ENCODE measurements at places on chromosomes 4 and X.
A peak's percentile ranks its signal among the peaks of the same experiment; 100 is the strongest.

DNA sequence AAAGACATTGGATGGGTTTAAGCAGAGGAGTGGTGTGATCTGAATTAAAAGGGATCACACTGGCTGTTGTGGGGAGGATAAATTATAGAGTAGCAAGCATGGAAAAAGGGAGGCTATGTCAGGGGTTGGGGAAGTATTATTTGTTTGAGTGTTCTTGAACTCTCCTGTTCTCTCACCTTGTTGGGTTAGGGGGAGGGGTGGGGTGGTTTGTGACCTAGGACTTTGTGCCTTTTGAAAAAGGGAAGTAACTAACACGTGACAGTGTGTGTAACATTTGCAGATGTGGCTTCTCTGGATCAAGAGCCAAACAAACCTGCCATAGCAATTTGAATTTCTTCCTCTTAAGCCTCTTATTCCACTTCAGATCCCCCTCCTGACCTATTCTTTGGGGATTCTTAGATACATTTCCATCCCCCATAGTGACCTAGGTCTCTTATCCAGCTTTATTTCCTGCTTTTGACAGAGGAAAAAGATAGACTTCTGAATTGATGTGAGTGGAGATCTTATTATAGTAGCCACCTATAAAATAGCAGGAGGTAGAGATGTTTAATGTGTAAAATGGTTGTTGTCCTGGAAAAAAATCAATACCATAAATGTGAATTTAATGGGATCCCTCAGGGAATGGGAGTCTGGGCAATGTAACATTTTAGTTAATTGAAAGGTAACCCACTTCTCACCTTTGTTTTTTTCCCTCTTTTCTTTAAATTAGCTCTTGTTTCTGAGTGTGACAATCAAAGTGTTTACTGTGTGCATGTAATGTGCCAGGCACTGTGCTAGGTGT is 120.4 kb downstream of the CT47B1 start:
- DNase-seq: no peak

- DNase-seq: no peak
Measured at GRCh38 chr4:13541720-13542576, 2.4 kb downstream of the NKX3-2 start.

- no peak for DNase-seq
Measured at GRCh38 chrX:148282504-148282903, 217.9 kb upstream of the AFF2 start.

DNA sequence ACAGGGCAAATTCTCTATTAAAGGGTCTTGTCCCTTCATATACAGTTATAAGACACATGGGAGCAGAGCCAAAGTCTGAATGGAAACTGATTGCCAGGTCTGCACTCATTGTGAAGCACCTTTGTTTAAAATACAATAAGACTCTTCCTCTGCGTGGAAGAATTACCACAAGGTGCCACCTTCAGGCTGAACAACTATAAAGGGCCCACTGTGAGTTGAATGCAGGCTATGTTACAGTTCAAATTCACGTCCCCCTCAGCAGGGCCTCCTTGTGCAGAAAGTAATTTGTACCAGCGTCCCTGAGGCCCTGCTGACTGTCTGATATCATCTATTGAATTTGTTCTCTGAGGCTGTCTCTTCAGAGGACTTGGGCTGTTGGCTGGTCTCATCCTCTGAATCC is 225.8 kb upstream of the TEX13C start:
- no peak for DNase-seq

DNA sequence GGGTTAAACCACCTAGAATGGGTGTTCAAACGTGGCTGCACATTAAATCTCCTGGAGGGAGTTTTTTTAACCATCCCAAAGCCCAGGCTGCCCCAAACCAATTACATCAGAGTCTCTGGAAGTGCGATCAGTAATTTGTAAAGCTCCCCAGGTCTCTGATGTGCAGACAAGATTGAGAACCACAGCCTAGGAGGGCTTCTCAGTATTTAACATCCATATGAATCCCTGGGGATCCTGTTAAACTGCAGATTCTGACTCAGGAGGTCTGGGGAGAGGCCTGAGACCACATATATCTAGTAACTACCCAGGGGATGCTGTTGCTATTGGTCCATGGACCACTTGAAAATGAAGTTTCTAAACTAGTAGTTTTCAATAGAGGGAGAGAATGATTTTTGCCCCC is 42.6 kb downstream of the SMPX start:
- DNase-seq: no peak

- DNase-seq: no peak
Measured at GRCh38 chr4:1646690-1647089, 37.4 kb downstream of the FAM53A start.

GRCh38 chr4:89829470-89830138 is 7.4 kb downstream of the SNCA start:
- DNase-seq: peak; percentile 84

DNA sequence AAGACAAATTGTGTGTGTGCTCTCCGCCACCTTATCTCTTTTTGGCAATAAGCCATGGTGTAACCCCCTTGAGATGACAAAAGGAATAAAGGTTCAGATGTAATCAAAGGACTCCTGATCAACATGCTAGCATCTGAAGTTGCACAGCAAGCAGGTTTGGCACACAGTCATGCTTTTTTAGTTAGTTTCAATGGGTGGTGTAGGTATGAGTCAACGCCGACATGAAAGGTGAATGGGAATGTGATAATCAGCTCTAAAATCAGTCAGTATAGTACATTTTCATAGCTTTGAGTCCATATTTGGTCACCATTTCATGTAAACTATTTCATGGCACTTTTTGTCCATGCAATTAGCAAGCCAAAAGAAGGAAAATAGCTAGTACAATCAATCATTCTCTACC is 50.4 kb upstream of the ETNPPL start:
- DNase-seq: no peak

- DNase-seq: peak; percentile 29
Measured at GRCh38 chr4:107631560-107631959, 88.5 kb downstream of the PAPSS1 start.

DNA sequence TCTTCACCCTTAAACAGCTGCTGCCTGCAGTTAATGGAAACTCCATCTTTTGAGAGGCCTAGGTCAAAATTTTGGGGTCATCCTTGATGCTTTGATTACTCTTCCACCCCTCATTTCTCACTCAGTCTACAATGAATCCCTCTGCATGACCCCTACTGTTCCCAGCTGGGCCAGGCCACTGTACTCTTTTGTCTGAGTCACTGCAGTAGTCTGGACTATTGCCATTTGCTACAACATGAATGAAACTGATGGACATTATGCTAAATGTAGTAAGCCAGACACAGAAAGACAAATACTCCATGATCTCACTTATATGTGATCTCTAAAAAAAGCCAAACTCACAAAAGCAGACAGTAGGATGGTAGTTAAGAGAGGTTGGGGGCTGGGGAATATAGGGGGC is 28.3 kb downstream of the STK32B start:
- no peak for DNase-seq

- DNase-seq: no peak
Measured at GRCh38 chrX:126982158-126982557, 162.6 kb downstream of the PRR32 start.

DNA sequence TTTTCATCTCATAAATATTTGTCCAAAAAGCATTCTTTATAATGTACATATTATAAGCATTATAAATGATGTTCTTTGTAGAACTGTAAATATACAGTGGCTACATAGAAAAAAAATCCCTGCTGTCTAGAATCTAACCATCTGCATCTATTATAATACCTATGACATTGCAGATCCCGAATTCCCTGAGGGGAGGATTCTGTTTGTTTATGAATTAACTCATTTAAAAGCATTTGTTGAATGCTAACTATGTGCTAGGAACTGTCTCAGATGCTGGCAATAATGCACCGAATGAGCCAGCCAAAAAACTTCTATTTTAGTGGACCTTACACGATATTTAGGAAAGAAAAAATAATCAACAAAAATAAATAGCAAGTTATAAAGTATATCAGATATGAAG is 189.6 kb downstream of the PACRGL start:
- no peak for DNase-seq

DNA sequence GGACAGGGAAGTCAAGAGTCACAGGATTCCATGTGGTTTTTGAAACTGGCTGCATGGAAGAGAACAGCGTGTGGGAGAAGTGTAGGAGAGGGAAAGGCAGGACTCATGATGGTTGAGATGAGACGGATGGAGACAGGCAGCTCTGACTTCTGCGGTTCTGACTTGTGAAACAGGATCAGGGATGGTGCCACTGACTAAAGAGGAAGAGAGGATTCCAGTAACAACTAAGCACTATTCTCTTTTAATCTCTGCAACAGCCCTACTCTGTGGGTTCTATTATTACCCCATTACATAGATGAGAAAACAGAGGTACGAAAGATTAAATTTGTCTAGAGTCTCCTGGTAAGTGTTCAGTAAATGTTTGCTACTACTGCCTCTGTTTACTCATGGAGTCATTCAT is 156.3 kb downstream of the CBR4 start:
- no peak for DNase-seq

DNA sequence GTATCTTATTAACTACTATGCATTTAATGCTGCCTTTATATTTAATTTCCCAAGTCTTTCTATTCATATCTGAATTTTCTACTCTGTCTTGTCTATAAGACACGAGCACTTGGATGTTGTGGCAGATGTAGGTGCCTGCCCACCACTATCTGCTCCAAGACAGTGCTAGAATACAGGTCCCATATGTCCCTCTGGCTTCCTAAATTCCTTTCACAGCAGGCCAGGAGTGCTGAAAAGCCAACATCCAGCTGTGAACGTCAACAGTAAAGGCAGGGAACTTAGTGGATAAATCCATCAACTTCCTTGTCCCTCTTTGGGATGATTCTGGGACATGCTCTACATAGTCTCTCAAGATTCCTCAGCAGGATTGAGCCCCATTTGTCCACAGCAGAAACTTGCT is 245.1 kb upstream of the ETNPPL start:
- no peak for DNase-seq

- no peak for DNase-seq
Measured at GRCh38 chr4:182680234-182680653, 236.9 kb downstream of the DCTD start.

DNA sequence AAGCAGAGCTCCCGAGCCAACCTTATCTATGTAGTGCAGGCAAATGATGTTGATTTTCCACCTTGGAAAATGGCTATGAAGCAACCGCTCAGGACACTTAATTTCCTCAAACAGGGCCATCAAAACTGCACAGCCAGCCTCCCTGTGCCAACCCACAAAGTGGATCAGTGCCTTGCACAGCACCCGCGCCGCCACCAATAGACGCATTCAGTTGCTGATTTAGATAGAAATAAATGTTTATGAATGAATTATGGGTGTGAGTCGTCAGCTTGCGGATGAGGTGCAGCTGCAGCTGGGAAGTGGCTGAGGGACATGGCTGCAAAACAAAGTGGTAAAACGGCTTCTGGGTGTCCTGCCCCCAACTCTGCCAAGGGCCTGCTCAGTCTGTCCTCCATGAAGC is 47.0 kb downstream of the SOD3 start:
- no peak for DNase-seq

GRCh38 chrX:67731061-67731460 is 187.2 kb downstream of the AR start:
- DNase-seq: no peak

- no peak for DNase-seq
Measured at GRCh38 chrX:28998609-28999135, 411.4 kb downstream of the IL1RAPL1 start.

DNA sequence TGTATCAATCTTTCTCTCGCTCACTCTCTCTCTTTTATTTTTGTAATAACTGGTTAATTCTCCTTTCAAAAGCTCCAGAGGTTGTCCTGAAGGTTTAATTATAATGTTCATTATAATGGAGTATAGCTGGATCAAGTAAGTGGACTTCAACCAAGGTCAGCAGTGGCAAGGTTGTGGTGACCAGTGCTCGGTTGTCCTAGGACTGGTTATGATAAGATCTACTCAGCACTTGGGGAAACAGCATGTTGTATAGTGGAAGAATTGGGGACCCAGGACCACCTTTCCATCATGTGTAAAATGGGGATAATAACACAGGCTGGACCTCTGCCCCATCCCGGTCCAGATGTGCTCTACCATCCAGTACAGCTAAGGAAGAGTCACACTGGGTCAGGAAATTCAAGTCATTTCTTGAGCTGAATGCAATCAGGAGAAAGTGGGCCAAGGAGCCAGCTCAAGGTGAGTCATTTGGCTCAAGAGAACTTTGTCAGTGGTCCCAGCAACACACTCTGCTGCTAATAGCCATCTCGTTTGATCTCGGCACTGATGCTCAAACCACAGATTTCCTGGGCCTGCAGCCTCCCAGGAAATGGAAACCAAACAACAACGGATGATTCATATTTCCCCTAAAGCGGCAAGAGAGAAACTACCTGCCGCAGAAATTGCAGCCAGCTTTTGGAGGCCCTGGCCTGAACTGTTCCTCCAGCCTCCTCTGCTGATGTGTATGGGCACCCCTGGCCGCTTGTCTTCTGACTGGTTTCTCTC is 123.6 kb upstream of the RBPJ start:
- peak; percentile 84 for DNase-seq

DNA sequence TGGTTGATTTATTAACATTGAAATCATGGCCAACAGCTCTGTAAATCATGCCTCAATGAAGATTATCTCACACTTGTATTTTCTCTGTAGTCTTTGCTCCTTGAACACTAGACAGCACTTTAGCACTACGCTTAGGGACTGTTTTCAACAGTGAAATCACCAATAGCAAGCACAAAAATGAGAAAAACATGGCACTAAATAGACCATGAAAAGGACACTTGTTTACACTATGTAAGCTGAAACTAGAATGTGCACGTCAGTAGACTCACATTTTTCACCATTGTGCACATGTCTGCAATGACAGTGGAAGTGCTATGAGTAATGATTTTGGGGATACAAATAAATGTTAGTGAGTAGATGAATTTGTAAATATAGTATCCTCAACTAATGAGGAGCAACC is 3.1 kb downstream of the BMP2K start:
- peak; percentile 70 for DNase-seq

DNA sequence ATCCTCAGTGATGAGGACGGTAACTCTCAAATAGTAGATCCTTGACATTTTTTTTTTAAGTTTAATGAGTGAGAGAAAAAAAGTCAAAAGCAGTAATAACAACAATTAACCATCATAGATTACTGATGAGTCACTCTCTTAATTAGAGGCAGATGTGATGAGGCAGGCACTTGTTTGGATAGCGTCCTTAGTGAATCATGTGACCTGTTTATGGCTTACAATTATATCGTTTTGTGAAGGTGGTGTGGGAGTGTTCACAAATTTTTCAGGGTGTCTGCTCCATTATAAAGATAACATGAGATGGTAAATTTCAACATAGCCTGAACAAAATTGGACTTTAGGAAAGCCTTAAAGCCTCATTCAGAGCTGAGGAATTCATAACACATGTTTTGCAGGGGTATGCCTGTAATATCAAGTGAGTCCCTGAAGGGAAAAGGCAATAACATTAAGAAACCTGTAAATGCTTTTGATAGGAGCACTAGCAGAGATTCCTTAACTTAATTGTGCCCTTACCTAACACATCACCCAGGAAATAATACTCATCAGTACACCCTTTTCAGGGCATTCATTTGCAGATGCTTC is 51.9 kb upstream of the XIAP start:
- peak; percentile 41 for DNase-seq

GRCh38 chrX:84044051-84044450 is 143.9 kb downstream of the RPS6KA6 start:
- DNase-seq: no peak

Data from fibroblast of gingiva (primary cell).